ENCODE measurements at places on chromosomes 3 and 15. TPM values are rescaled to one million over a fixed set of nuclear protein-coding genes. Genes with fewer than 3 reads are reported as not detected.

The CFAP100 gene
- total RNA-seq, result not detected

The ATP2B2 gene
- total RNA-seq, result not detected

- DNase-seq, result no peak
These were observed 256.0 kb downstream of the ULK4 start for GRCh38 chr3:41705893-41706292.

GRCh38 chr3:55818485-55818884, 331.4 kb upstream of the WNT5A start:
- DNase-seq, result no peak

GRCh38 chr3:48445277-48445882, 1.2 kb upstream of the ATRIP start:
- no peak for DNase-seq

DNA sequence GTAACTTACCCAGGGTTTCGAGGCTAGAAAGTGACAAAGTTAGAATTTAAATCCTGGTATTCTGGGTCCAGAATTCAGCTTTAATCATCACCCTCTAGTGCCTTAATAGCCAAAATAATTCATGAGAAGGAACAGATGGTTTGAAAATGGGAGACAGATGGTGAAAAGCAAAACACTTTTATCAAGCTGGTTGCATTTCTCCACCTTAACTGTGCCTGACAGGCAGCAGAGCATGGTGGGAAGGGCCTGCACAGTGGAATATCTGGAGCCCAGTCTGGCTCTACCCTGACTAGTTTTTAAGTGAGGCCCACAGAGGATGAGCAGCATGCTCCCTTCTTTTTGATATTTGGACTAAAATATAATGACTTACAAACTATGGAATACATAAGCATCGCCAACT, 35.6 kb upstream of the RASGRP1 start:
- no peak for DNase-seq

DNA sequence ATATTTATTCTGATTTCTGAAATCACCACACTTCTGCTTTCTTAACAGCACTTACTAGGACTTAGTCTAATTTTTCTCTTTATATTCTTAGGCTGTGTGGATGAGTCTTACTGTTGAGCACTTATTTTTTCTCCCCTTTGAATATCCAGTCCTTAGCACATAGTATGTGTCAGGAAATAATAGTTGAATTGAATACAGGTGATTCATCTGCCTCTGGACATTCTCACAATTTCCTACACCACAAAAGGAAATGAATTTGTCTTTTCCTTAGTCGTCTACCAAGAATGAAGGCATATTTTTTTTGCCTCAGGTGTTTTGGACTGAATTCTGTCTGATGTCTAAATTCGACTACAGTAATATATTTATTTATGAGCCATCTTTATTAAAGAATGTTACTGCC, 204.2 kb downstream of the GHSR start:
- DNase-seq, result peak; percentile 74

DNA sequence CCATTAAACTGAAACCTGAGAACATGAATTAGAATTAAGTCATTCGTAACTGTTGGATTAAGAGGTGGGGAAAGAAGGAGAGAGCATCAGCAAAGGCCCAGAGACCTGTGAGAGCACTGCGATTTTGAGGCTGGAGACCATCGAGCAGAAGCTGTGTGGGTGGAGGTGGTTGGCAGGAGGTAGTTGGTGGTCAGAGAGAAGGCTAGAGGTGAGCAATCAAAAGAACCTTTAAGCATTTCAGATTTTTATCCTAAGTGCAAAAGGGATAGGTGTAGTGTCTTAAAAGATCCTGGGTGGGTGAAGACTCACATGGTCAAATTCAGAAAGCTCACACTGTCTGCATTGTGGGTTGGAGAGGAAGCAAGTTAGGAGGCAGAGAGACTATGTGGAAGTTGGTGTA, 65.1 kb upstream of the TEX264 start:
- DNase-seq, result no peak

DNA sequence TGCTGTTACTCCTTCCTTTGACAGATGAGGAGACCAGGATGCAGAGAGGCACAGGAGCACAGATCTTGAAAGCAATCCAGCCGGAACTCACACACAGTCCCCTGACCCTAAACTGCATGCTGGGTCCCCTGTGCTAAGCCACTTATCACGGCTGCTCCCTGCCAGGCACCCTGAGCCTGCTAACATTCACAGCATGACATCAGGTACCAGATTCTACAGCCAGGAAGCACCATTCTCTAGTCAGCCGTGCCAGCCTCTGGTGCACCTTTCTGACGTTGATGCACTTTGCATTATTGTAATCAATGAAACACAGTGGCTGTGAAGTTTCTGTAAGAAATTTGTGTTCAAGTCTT, 247.3 kb downstream of the OCA2 start:
- DNase-seq, result no peak

- DNase-seq, result no peak
These were observed 19.6 kb downstream of the HACL1 start for GRCh38 chr3:15581471-15582394.

GRCh38 chr3:172276103-172276502, 172.2 kb downstream of the GHSR start:
- no peak for DNase-seq
